ENCODE measurements at places on chromosomes 6 and 20.

GRCh38 chr20:52457826-52458225, 266.2 kb upstream of the ZFP64 start:
- no peak for DNase-seq

DNA sequence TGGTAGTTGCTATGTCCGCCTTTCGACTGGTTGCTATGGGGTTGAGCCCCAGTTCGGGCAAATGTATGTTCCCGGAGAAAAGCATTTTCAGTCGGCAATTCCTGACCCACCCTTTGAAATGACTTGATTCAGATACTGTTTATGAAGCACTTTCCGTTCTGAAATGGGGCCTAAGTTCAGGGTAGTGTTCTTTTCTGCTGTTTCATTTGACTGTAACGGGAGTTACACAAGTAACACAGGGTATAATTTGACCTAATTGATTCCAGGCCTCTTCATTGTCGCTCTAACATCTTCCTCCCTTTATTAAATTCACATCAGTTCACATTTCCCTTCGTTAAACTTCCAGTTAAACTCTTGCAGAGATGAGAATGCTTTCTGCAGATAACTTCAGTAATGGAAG, 85.5 kb downstream of the BMP6 start:
- DNase-seq = no peak

GRCh38 chr20:38446441-38447209, 11.5 kb upstream of the SNHG17 start:
- DNase-seq = peak; percentile 90

- no peak for DNase-seq
Observed at GRCh38 chr6:79813143-79813850, 134.1 kb downstream of the ELOVL4 start.

DNA sequence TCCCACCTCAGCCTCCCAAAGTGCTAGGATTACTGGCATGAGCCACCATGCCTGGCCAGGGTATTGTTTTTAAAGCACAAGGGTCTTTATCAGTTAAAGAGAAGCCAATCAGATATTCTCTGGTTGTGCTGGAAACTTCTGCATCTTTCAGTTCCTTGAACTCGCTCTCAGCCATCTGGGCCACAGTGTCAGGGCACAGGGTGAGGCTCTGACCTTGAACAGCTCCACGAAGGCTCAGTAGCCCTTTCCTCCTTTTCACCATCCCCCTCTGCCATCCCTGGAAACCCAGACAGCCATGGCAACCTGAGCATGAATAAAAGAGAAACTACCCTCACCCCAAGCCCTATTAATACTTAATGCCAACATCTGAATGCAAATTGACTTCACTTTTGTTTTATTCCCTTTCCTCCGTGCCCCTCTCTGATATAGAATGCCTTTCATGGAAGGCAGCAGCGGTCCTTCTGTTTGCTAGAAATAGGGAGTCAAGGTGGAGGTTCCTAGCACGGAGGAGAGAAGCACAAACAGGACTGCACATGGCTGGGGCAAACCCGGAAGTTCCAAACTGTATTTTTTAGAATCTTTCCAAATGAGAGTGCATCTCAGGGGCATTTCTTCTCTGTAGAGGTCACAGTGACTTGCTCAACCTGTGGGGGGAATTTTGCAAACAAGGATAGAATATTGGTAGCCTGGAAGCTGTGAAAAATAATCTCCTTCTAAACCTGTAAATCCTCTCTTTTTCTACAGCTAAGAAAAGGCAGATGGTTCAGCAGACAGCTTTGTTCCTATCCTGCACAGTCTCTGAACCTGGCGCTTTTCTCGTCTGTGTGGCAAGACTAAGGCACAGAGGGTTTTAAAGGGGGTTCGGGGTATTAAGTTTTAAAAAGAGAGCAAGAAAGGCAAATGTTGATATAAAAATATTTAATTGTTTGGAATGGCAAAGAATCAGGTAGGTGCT, 176.4 kb upstream of the RREB1 start:
- no peak for DNase-seq

- DNase-seq = no peak
Observed at GRCh38 chr20:62762801-62763368, 33.4 kb upstream of the MRGBP start.

DNA sequence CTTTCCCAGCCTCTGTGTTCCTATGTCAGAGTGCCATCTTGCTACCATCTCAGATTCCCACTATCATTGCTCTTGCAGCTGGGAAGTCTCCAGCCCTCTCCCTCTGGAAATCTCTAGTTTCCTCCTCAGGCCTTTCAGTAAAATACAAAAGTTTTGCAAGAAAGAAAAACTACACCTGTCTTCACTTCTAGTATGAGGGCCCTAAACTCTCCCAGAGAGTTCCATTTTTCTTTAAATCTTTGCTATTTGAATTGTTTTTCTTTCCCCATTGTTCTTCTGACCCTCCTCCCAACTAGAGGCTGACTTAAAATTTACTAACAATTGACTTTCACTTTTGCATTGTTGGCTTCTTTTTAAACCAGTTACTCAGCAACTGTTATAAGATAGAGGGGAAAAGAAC, 62.8 kb downstream of the LY86 start:
- no peak for DNase-seq

GRCh38 chr20:48766961-48767960, 60.5 kb downstream of the PREX1 start:
- no peak for DNase-seq

DNA sequence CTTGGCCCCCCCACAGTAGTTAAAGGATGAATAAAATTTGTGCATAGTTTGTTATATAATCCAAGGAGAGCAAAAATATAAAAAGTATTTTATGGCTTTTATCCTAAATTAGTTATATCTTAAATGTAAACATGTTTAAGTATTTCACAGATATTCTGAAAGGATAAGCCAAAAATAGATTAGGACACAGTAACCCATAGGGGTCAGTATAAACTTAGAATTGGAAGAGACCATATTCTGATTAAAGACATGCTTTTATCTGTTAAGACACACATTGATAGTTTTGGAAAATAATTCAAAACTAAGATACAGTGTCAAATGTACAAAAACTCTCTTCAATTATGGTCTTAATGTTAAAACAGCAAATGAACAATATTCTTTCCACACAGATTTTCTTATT, 4.5 kb upstream of the SERINC1 start:
- no peak for DNase-seq

GRCh38 chr6:15331629-15332251, 85.9 kb downstream of the JARID2 start:
- DNase-seq = no peak

DNA sequence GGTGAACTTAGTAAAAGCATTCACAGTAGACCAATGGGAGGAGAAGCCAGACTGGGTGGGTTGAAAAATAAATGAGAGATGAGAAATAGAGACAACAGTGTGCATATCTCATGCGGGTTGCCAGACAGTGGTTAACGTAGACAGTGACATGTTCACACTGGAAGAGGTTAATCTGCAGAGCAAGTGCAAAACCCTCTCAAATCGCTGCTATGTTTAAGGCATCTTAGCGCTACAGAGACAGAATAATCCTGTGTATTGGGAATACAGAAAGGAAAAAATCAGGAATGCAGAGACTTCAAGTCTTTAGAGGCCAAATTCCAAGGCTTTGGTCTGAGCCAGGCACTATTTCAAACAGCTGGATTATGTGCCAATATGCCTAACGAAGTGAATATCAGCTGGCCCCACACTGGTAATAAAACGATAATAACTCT, 107.1 kb downstream of the TSHZ2 start:
- DNase-seq = no peak

DNA sequence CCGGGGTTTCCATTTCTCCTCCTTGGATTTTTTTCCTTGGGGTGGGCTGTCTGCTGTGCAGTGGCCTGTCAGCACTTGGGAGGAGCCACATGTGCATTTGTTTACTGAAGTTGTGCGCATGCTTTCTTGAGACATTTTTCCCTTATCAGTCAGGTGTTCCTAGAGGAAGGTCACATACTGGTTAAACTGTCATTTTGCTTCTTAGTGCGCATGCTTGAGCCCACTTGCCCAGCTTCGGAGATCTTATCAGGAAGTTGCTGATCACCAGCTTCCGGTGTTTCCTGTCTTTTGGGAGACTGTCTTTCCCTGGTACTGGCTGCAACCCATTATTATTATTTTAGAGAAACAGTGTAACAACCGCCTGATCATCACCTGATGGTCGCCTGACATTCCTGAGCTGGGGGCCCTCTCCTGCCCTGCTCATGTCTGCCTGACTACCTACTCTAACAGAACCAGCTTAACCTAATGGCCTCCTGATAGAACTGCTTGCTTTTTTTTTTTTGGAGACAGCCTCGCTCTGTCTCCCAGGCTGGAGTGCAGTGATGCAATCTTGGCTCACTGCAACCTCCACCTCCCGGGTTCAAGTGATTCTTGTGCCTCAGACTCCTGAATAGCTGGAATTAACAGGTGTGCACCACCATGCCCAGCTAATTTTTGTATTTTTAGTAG, 378 bp upstream of the ERVFRD-1 start:
- DNase-seq = no peak

DNA sequence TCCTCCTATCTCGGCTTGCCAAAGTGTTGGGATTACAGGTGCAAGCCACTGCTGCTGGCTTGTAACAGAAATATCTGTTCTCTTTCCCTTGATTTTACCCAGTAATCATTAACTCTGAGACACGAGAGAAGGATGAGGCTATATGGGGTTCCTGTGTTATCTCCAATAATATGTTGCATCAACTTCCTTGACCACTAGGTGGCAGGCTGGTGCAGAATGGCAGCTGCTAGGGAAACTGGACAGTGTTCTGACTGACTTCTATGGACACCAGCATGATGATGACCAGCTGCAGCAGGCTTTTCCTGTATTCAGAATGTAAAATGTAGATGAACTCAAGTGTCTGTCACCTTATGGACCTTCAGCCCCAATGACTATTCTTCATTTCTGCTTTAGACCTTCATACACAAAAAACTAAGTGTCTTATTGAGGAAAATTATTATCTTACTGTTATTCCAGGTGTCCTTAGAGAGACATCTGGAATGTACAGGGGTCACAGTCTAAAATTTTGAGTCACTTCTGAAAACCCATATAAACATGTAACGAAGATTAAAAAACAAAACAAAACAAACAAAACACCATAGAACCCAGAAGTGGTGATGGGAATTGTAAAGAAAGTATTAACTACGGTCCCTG, 20.4 kb upstream of the CD109 start:
- peak; percentile 61 for DNase-seq

DNA sequence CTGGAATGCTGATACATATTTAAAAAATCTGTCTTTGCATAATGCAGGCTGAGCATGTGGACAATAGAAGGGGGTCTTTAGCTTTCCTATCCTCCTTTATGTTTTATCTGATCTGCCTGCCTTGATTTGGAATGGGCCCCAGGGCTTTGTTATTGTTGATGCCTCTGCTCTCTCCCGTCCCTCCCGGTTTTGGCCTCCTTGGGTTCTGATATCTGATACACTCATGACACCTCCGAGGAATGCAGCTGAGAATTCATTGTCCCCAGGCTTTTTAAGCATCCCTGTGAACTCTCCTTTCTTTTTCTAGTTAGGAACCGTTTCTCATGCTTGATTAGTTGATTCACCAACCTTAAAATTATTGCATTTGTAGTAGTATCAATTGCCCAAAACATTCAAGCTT, 185.5 kb upstream of the RALGAPA2 start:
- no peak for DNase-seq

DNA sequence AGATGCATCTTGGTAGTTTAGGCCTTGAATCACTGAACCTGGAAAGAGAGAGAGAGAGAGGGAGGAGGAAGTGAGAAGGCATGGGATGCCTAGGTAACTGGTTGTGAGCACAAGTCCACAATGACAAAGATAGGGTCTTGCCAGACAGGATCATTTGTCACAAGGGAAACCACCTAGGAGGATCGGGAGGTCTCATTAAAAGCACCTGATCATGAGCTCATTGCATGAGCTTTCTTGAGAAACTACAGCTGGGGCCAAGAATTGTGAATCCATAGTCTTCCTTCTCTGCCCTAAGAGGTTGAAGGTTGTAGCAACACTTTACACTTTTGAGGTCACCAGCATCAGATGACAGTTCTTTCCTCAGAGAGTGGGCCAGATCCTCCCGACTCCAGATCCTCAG, 195.7 kb downstream of the CD83 start:
- no peak for DNase-seq

- DNase-seq = no peak
Observed at GRCh38 chr20:20412750-20413149, 44.8 kb downstream of the INSM1 start.

DNA sequence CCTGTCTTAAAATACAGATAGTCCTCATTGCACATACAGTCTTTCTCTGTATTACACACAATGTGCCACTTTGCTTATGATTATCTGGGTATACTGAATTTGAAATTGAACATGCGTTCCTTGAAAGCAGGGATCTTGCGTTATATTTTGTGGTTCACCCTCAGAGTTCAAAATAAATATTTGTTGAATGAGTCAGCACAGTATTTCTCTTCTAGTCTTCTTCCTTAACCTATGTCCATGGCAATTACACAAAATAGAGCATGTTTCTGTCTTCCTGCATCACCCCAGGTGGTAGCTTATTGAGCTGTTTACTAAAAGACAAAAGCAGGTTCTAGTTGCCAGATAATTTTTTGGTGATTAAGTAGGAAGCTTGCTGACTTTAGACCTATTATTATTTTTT, 272.9 kb upstream of the FERMT1 start:
- no peak for DNase-seq

GRCh38 chr6:74946961-74947360, 258.9 kb downstream of the COL12A1 start:
- peak; percentile 32 for DNase-seq

DNA sequence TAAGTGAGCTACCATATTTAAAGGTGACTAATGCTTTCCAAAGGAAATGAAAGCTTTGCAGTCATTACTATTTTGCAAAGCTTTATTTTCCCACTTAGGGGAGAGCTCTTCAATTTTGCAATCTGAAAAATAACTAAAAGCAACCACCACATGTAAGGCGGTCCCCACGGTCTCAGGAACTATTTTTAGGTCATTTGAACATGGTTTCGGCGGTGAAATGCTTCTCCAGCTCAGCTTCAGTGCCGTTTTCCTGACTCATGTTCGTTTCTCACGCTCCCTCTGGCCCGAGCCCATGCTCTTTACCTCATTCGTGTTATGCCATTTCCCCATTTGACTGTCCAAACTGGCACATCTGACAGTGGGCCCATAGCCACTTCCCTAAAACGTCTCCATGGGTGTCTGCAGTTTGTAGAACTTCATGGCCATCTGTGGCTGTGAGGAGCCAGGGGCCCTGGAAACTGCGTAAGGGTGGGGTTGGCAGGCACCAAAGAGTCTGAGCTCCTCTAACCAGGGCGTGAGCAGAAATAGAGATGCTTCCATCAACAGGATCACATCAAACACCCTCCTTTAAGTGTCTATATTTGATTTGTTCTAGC, 46.5 kb downstream of the ADTRP start:
- no peak for DNase-seq

DNA sequence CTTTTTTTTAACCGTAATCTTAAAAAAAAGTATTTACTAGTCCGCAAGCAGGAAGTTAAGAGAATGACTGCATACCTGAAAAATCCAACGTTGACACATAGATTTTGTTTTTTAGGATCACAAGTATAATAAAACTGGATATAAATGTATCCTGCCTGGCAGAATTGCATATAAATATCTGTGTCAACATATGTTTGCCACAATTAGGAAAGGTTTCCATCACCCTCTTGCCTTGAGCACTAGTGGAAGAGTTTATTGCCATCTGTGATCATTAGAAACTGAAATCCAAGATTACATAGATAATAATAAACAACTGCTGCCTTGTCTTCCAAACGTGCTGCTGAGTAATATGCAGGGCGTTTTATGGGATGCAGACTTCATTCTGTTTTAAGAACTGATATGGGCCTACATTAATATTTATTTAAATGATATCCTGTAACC, 27.9 kb downstream of the PLEKHG1 start:
- no peak for DNase-seq
